ENCODE measurements at places on chromosomes 1 and 21. TPM values are rescaled to one million over a fixed set of nuclear protein-coding genes. Genes with fewer than 3 reads are reported as not detected.

Gene TATDN3
- 12.1 TPM for total RNA-seq

Gene MAN1C1
- 60.4 TPM for total RNA-seq

Gene PADI1
- total RNA-seq = not detected

Gene AMY2A
- total RNA-seq = not detected

Gene SDC3
- total RNA-seq = 18.3 TPM

Gene KCNK2
- total RNA-seq = 22.6 TPM

Gene CCDC27
- 0.13 TPM for total RNA-seq

Gene TACSTD2
- total RNA-seq = 13.0 TPM

Gene RAB3B
- not detected for total RNA-seq

Gene CR2
- 0.11 TPM for total RNA-seq

Gene DNM3
- 13.6 TPM for total RNA-seq

Gene EPHA10
- 0.11 TPM for total RNA-seq

Gene SEMA6C
- total RNA-seq = 2.5 TPM

Gene HES3
- not detected for total RNA-seq

Gene TTLL7
- 22.7 TPM for total RNA-seq

Gene MANEAL
- total RNA-seq = 2.6 TPM

Gene HPDL
- 0.27 TPM for total RNA-seq

Gene GSTM5
- 3.1 TPM for total RNA-seq

Gene NUP210L
- total RNA-seq = 0.13 TPM

Gene SLAMF1
- 0.81 TPM for total RNA-seq

Gene RUSC1
- total RNA-seq = 20.1 TPM

Gene UBQLN4
- 17.7 TPM for total RNA-seq

Gene OPRD1
- total RNA-seq = 0.24 TPM

Gene GFI1
- 0.27 TPM for total RNA-seq

Gene ZFYVE9
- 52.0 TPM for total RNA-seq

Gene CD244
- not detected for total RNA-seq

Gene CAPN8
- total RNA-seq = 0.40 TPM

Gene DNASE2B
- not detected for total RNA-seq

Gene STUM
- total RNA-seq = 0.29 TPM

Gene PSMB4
- total RNA-seq = 154 TPM

Gene HES5
- not detected for total RNA-seq

Gene COL9A2
- 21.6 TPM for total RNA-seq

Gene SMCP
- not detected for total RNA-seq

Gene MASP2
- total RNA-seq = not detected

Gene OR10J1
- total RNA-seq = not detected

Gene NUF2
- not detected for total RNA-seq

Gene AADACL4
- total RNA-seq = not detected

Gene GJA4
- total RNA-seq = 22.7 TPM

Gene PTGS2
- 0.44 TPM for total RNA-seq

Gene PRR9
- not detected for total RNA-seq

Gene MAN1A2
- 78.4 TPM for total RNA-seq

Gene CNN3
- 158 TPM for total RNA-seq

Gene AKR1A1
- 67.5 TPM for total RNA-seq

Gene LCE6A
- total RNA-seq = not detected
